ENCODE measurements at places on chromosomes 16 and 17. TPM values are rescaled to one million over a fixed set of nuclear protein-coding genes. Genes with fewer than 3 reads are reported as not detected.

DPEP2NB gene
- total RNA-seq: not detected

MYH1 gene
- not detected for total RNA-seq

RGS9 gene
- total RNA-seq: 2.4 TPM

PRKCB gene
- total RNA-seq: 1.7 TPM

PRKCA gene
- total RNA-seq: 5.4 TPM

ZNF174 gene
- total RNA-seq: 11.3 TPM

SLC16A11 gene
- total RNA-seq: 0.56 TPM

PRDM7 gene
- not detected for total RNA-seq

GNAO1 gene
- total RNA-seq: 25.9 TPM

CCL14 gene
- total RNA-seq: 7.2 TPM

TPSAB1 gene
- 7.1 TPM for total RNA-seq

PLCD3 gene
- 201 TPM for total RNA-seq

EVPLL gene
- not detected for total RNA-seq

GPR142 gene
- total RNA-seq: not detected

OMG gene
- total RNA-seq: not detected

SLC35G3 gene
- total RNA-seq: not detected

CSH1 gene
- not detected for total RNA-seq

AIPL1 gene
- total RNA-seq: not detected

NME2 gene
- 245 TPM for total RNA-seq

DCAF7 gene
- 35.5 TPM for total RNA-seq

MEIOC gene
- not detected for total RNA-seq

CACNG5 gene
- total RNA-seq: not detected

PRSS33 gene
- not detected for total RNA-seq

KRT23 gene
- not detected for total RNA-seq

CCL4L2 gene
- total RNA-seq: not detected

GLP2R gene
- 0.11 TPM for total RNA-seq

AXIN2 gene
- 20.7 TPM for total RNA-seq

TBC1D3 gene
- total RNA-seq: not detected

Measured in Right ventricle myocardium superior (tissue), 1 donor.